SW 1271 (cell line): ENCODE measurements at places on chromosomes 3 and 15.

GRCh38 chr3:82509951-82510603 is 748.6 kb upstream of the GBE1 start:
- no peak for DNase-seq

- DNase-seq: no peak
These were observed 2.2 kb downstream of the RPL4 start for GRCh38 chr15:66502491-66502890.

- DNase-seq: no peak
These were observed 52.4 kb upstream of the SRGAP3 start for GRCh38 chr3:9301798-9302197.

DNA sequence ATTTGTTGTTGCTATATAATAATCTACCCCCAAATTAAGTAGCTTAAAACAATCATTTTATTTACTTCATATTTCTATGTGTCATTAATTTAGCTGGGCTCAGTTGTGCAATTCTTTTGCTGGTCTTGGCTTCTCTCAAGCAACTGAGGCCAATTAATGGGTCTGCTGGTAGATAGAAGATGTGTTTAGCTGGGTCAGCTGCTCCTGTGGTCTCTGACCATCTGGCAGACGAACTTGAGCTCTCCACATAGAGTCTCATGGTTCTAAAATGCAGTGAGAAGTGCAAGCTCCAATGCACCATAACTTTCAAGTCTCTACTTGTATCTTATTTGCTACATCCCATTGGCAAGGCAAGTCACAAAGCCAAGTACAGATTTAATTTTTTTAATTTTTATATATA is 515.6 kb downstream of the ZIC1 start:
- no peak for DNase-seq

DNA sequence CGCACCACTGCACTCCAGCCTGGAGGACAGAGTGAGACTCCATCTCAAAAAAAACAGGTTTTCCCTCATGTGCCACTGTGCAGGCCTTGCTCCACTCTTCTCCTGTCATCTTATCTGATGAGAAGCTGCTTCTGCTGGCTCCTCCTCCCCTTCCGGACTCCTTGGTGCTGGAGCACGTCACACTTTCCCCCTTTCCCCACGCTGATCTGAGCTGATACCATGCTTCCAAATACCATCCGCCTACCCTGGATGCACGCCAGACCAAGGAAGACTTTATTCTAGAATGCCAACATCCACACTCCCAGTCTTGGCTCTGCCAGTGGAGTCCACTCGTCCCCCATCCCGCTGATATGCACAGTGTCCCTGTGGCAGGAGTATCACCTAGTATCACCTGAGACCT is 31.3 kb downstream of the HOMER2 start:
- no peak for DNase-seq
